Keratinocyte (primary cell): ENCODE measurements at places on chromosomes 1 and 21.

DNA sequence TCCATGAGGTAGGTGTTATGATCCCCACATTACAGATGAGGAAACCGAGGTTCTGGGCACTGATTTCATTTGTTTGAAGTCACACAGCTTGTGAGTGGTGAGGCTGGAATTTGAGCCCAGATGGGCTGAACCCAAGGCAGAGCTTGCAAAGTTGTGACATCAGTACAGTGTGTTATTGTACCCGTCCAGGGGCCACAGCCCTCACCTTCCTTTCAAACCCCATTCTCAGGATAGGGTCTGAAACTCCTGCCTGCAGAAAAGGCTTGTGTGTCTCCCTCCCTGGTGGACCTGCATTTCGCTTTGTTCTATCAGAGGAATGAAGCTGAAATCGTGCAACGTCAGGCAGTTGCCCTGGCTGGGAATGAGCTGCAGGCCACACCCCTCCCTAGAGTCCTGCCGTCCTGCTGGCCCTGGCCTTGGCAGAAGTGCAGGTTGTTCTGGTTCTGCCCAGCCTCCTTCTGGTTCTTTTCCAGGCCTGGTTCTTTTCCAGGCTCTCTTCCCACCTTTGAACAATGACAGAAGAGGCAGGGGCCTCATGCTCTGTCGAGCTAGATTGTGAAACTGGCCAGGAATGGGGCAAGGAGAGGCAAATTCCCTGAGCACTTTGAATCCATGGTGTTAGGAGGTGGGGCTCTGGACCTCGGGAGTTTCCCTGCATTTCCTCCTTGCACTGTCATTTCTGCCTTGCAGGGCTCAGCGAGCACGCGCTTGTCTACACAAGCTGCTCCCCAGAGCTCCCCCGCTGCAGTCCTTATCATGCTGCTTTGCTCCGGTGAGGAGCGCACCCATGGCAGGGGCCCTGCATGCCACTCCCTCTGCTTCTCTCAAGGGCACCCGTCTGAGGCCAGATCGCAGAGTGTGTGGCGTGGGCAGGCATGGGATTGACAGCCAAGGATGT, 8.2 kb upstream of the MYOM3 start:
- DNase-seq: no peak

- DNase-seq: no peak
Observed at GRCh38 chr1:21669258-21670058, at the start of gene RAP1GAP. Gene RAP1GAP (minus strand): TSS chr1:21669357. CDS start chr1:21620032, 49,325 bp downstream.

DNA sequence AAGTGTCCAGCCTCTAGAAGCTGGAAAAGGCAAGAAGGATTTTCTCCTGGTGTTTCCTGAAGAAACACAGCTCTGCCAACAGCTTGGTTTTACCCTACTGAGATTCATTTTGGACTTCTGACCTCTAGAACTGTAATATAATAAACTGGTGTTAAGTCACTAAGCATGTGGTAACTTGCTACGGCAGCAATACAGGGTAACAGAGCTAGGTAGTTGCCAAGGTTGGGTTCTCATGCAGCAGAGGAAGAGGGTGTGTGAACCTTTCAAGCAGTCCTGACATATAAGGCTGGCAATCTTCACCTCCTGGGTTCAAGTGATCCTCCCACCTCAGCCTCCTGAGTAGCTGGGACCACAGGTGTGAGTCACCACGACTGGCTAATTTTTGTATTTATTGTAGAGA, 36.0 kb downstream of the GNG4 start:
- DNase-seq: no peak

DNA sequence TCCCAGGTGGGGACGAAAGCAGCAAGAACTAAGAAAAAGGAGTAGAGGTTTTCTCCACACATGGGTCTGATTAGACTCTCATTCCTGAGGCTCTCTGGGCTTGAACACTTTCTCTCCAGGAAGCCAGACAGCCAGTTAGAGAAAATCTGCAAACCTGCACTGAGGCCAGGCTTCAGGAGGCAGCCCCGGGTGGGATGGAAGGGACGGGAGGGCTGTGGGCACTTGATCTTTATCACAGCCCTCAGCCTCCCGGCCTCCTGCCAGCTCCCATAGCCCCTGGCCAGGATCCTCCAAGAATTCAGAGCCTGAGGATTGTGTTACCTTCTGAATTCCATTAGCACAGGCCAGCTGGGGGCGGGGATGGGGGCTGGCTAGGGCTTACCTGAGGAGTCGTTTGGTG, 40.1 kb downstream of the SERTAD4 start:
- no peak for DNase-seq

DNA sequence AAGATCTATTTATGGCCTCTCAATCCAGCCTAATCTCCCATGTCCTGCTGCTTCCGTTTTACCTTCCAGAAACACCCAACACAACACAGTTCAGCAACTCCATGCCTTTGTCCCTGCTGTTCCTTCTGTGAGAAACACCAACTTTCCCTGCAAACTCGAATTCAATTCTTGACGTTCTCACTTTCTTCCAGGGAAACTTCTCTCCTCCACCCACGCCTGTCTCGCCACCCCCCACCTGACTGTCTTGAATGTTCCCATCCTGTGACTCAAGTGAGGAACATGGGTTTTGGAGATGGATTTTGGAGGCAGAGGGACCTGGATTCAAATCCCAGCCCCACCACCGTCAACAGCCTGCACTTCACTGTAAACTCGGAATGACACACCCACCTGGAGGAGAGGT, 44.8 kb downstream of the GRHL3 start:
- DNase-seq: no peak

DNA sequence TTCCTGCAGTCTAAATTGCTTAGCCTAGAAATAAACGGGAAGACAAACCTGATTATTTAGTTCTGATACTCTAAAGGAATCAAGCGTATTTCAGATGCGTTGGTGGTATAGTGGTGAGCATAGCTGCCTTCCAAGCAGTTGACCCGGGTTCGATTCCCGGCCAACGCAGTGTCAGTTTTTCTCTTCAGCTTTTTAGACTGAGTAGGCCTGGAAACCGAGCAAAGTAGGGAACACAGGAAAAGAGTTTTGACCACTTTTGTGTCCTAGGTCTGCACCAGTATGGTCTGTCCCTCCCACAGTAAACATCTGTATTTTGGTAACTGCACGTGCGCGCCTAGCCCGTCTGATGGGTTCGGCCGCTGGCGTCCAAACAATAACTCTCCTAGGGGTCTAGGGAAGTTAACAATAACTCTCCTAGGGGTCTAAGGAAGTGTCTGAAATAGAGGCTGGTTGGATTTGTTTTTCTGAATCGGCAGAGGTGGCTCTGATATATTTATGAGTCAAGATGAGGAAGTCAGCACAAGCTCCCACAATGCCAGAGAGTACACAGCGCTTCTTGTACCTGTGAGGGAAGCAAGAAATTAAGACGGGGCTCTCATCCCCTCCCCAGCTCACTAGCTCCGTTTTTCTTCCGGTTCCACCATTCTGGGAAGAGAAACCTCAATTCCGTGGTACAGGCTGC, 15.6 kb upstream of the HJV start:
- DNase-seq: no peak

DNA sequence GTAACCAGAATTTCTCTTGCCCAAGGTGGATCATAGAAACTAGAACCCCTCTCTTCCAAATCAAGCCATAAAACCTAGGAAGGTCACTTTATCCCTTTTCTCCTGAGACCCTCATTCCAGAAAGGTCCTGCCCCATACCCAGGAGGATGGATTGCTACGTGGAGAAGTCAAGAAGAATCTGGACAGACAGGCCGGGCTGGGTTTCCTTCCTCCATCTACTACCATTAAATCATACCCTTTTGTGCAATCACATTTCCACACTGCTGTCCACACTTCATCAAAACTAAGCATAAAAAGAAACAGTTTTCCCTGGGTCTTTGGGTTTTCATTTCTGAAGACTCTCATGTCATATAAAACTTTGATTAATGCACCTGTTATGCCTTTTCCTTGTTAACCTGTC, 65.4 kb downstream of the C21orf91 start:
- no peak for DNase-seq

DNA sequence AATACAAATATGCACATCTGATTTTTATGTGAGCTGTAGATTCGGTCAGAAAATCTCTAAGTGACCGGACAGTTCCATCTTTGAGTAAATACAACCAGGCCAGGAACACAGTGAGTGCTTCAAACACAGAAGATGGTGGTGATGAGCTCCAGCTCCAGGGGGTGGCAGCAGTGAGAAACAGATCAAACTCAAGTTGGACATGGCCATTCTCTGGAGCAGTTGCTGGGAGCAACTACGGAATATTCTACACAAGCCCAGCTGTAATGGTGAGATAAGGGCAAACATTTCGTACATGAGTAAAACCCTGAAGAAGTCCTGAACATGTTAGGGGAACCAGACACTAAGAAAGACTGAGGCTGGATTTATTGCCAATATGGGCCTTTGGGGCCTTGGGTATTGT, 100.7 kb downstream of the BARHL2 start:
- DNase-seq: no peak

DNA sequence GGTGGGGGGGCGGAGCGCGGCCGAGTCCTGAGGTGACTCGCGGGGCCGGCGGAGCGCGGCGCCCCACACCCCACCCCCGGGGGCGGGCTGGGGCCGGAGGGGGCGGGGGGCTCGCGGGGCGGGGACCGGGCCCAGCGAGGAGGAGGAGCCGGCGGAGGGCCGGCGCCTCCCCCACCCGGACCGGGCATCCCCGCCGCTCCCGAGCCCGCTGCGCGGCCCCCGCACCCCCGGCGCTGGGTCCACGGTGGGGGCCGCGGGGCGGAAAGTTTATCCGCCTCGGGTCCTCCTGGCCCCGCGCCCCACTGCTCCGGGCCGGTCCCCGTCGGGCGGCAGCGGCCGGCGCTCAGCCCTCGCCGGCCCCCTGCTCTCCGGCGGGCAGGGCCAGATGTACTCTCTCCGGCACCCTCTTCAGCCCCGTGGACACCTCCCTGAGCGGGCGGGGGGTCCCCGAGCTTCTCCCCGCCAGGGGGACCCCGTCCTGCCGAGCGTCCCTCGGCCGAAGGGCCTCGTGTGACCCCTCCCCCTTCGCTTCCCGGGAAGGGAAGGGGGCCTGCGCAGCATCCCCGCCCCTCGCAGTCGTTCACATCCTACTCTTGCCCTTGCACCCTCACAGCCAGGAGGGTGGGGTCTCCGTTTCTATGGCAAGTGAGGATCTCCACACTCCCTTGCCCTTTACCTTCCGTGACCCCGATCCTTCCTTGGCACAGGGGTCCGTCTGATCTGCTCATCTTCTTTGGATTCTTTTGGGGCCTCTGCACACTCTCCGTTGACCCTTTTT, 663 bp downstream of the CAMTA1 start:
- DNase-seq: no peak

- no peak for DNase-seq
Observed at GRCh38 chr1:155219592-155220031, 11.1 kb downstream of the MTX1 start.

DNA sequence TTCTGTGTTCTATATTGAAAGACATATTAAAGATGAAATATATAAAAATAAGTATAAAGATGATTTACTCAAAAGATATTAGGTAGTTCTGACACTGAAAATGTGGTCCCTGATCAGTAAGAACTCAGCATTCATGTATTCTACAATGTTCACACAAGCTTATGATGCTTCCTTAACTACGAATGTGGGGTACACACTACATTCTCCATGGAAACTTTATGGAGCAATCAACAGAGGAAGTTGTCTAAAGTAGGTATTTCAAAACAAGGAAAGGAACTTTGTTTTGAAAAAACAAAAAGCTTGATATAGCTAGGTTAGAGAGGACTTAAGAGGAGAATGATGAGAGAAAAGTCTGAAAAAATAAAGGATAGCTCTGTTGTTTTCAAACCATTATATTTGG, 119.7 kb upstream of the RGS18 start:
- no peak for DNase-seq

GRCh38 chr1:42933060-42933586, 25.5 kb downstream of the SLC2A1 start:
- no peak for DNase-seq

GRCh38 chr1:169260478-169261151, 107.0 kb downstream of the NME7 start:
- DNase-seq: no peak

DNA sequence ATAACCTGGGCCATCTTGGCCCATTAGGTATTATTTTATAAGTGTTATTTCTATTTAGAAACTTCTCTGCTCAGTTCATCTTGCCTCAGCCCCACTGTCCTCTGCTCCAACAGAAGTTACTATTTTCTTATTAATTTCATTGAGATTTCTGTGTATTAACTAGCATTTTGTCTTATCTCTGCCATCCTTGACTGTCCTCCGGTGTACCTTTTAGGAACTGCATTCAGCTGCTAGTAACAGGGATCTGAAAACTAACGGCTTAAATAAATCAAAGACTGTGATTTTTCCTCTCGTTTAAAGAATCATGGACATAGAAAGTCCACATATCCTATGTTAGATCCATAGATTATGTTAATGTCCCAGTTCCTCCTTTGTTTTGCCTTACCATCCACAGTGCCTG, 382.5 kb downstream of the MATN1 start:
- no peak for DNase-seq

DNA sequence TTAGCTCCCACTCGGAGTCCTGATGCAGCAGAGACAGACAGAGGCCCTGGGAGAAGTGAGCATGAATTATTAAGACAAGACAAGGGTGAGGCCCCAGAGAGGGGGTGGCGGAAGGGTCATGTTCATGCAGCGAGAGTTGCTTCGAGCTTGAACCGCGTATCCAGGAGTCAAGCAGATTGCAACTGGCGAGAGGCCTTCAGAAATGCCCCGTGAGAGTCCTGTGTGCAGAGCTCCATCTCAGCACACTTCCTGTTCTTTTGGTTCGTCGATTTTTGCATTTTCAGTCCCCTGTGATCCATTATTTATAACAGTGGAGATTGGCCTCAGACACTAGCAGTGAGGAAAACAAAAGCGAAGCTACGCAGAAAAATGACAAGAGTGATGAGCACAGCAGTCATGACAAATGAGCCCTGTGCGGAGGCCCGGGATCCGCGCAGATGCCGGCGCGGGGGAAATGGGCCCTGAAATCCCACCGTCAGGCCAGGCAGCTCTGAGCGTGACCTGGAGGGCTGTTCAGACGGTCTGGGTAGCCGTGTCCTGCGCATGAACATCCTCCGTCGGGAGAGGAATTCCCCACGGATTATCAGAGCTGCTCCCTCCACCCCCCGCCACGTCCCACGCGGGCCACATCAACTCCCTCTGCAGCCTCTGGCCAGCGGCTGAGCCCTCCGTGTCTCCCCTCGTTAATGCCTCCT, 15.0 kb downstream of the PDE9A start:
- DNase-seq: no peak

GRCh38 chr1:211378844-211379243, 52.2 kb downstream of the TRAF5 start:
- DNase-seq: no peak

- DNase-seq: no peak
Observed at GRCh38 chr1:8472668-8473067, 154.8 kb downstream of the SLC45A1 start.

DNA sequence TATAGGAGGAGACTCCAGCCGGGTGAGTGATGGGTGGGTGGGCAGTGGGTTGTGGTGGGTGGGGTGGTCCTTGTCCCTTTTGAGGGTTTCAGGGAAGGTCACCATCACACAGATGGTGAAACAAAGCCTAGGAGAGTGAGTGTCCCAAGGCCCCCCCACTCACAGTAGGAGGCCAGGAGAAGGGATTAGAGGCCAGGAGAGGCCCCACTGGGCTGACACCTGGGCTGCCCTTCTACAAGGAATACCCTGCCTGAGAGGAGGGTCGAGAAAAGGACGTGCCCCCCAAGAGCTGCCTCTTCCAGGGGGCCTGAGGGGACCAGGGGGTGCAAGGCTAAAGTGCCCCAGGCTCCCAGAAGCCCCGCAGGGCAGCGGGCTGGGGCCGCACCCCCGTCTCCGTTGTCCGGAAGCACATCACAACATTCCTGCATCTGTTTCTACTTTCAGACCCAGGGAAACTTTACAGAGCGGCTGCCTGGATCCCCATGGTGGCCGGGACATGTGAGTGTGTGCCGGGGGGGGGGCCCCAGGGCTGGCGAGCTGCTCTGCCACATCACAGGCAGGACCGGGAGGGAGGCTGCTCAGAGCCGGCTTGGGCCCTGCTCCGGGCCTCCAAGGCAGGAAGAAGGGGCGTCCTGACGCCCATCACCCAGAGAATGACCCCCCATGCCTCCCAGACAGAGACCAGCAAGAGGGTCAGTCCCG, 68.2 kb downstream of the ARHGEF16 start:
- no peak for DNase-seq
